Omental fat pad (tissue), 4 donors: ENCODE measurements at places on chromosomes 1 and 21. TPM values are rescaled to one million over a fixed set of nuclear protein-coding genes. Genes with fewer than 3 reads are reported as not detected.
A peak's percentile ranks its signal among the peaks of the same experiment; 100 is the strongest.

DNA sequence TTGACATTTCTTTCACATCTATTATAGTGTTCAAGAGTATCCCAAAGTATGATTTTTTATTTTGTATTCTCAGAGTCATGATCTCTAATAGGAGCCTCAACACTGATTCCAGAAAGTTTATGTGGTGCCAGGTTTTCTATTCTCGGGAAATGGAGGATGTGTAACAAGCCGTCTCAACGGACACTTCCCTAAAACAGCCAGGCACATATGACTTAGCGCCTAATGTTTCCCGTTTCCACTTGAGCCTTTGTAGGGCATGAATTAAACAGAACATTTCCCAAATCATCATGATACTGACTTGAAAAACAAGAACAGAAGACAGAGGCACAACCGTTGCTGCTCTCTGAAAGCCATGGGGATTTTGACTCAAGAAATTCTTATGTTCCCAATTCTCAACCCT is 8.0 kb downstream of the CYYR1 start:
- DNase-seq, result no peak

- no peak for DNase-seq
Measured at GRCh38 chr1:31345635-31346034, 27.2 kb downstream of the FABP3 start.

GRCh38 chr1:84303314-84303830 is 1.9 kb downstream of the SAMD13 start:
- DNase-seq, result no peak

GRCh38 chr1:161117759-161118581 is at the start of the genes NIT1 and PFDN2:
Gene NIT1, plus strand, starts transcription at chr1:161118105. Its CDS starts 72 bp downstream, at chr1:161118177.
Gene PFDN2, minus strand, starts transcription at chr1:161118037. Its CDS starts 11 bp downstream, at chr1:161118026.
- peak; percentile 69 for DNase-seq

- DNase-seq, result no peak
Measured at GRCh38 chr1:53543778-53544695, 84.8 kb downstream of the DMRTB1 start.

DNA sequence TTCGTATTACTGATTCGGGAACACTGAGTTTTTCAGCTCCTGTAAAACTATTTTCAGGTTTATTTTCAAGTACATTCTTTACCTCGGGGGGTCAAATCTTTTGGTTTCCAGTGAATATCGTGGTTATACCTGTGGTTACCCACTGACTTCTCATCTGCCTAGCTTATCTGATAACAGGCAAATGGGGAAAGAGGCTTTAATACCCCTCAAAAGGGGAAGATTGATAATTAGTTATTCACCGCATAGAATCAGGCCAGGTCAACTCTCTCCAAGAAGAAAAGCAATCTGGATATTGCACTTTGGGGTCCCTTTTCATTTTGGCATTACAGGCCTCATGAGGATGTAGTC is 23.0 kb downstream of the RUNX1 start:
- no peak for DNase-seq

GRCh38 chr1:166379447-166379846 is 212.6 kb upstream of the FAM78B start:
- DNase-seq, result no peak

The RAP1A gene
- 66.4 TPM for total RNA-seq

The KIAA1614 gene
- 4.0 TPM for total RNA-seq

DNA sequence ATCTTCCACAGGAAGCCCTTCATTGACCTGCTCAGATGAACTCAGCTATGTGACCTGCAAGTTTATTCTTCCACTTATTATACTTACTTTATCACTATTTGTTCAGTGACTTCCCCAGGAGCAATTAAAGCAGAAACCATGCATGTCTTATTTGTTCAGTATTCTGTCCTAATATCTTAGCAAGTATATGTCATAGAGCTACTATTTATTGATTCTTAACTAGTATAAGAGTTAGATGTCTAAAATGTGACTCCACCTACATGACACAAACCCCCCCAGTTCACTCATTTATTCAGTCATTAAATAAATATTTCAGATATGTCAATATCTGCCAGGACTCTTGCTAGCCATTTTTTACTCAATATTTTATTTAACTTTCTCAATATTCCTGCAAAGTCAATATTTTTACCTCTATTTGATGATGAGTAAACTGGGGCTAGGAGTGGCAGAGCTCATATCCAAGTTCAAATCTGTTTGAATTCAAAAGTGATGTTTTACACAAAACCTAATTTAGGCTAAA is 469.0 kb upstream of the USP24 start:
- DNase-seq, result no peak

GRCh38 chr1:183394435-183394834 is 23.7 kb downstream of the NMNAT2 start:
- no peak for DNase-seq

GRCh38 chr1:77636864-77637263 is 45.6 kb downstream of the ZZZ3 start:
- no peak for DNase-seq

The RYR2 gene
- 2.4 TPM for total RNA-seq

DNA sequence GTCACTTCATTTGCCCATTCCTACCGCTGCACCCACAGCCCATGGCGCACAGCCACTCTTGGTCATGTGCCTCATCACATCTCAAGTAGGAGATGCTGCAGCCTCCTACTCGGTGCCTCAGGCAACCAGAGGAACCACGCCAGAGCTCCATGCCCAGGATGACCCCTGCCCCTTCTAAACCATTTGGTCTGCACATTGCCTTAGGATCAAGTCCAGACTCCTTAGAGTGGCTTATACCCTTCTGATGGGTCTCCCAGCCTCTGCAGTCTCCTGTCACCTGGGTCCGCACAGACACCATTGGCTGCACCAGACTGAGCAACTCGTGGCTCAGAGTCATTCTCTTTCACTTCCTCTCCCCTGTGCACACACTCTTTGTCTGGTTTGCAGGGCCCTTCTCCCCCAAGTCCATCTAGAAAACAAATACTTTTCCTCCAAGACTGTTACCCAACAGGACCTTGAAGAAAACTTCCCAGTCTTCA is 2.2 kb upstream of the ADORA3 start:
- no peak for DNase-seq

The HHAT gene
- total RNA-seq, result 3.4 TPM

DNA sequence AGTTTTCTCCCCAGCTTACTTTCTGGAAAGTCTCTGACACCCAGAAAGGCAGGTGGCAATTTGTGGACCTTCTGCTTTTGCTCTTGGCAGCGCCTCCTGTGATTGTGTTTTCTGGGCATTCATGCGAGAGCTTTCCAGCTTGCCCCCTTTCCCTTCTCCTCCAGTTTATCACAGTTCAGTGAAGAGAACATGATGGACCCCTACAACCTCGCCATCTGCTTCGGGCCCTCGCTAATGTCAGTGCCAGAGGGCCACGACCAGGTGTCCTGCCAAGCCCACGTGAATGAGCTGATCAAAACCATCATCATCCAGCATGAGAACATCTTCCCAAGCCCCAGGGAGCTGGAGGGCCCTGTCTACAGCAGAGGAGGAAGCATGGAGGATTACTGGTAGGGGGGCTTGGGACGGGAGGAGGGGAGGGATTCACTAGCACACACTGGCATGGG is 24.3 kb upstream of the IKBKE start:
- DNase-seq, result no peak

DNA sequence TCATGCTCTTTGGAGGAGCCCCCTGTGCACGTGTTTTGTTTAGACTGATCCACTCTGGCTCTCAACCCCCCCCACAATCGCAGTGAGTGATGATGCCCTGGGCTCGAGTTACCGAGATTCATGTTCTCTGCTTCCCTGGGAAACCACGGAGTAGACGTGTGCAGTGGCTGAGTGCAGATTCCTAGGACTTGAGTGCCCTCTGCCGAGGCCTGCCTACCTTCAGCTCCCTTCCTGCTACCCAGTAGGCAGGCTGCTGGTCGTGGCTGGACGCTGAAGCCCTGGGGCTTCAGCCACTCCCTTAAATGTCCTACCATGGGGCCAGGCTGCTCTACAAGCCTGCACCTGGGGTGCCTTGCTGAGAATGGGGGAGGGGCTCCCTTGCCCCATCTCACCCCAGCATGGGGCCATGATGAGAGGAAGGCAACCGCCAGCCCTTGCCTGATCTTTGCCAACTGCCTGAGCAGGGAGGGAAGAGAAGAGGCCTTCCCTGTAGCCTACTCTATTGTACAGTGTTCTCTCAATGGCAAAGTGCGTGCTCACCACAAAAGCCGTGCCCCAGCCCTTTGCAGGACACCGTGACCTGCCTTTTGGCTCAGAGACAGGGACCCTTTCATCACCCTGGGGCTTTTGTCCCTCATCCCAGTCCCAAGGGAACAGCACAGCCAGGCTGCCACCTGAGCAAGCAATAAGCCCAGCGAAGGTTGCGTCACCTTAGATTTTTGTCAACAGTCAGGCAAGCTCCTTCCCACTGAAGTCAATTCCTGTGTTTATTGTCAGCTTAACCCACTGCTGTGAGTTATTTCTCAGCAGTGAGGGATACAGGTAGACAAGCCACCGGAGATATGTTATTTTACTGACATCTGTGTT is 4.1 kb upstream of the GRIK3 start:
- DNase-seq, result no peak

- DNase-seq, result no peak
Measured at GRCh38 chr1:63747445-63747844, 26.4 kb upstream of the ROR1 start.

The GNG4 gene
- 0.93 TPM for total RNA-seq

The BEST4 gene
- 0.24 TPM for total RNA-seq

DNA sequence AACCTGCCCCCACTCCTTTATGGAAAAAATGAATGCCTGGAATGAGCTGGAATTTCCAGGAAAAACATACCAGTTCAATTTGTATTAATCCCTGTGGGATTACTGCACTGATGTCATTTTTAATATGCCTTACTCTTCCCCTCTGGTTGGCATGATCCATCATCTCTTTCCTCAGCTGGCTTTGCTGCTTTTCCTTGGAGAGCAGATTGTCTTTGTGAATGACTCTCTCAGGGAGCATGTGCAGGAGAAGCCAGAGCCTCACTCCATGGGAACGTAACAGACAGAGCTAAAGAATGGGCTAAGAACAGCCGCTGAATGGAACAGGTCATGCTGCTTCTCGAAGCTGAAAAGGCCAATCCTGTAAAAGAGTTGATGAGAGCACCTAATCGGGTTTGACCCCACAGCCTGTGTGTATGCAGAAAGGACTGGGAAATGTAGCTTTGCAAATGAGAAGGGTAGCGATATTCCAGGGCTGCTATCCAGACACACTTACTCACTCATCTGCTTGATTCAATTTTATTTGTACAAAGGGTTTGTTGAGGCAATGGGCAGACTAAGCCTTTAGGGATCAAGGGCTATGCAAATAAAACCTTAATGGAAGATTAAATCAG is 20.7 kb downstream of the PHC2 start:
- no peak for DNase-seq

- DNase-seq, result no peak
Measured at GRCh38 chr1:183633676-183634343, 1.8 kb downstream of the ARPC5 start.

DNA sequence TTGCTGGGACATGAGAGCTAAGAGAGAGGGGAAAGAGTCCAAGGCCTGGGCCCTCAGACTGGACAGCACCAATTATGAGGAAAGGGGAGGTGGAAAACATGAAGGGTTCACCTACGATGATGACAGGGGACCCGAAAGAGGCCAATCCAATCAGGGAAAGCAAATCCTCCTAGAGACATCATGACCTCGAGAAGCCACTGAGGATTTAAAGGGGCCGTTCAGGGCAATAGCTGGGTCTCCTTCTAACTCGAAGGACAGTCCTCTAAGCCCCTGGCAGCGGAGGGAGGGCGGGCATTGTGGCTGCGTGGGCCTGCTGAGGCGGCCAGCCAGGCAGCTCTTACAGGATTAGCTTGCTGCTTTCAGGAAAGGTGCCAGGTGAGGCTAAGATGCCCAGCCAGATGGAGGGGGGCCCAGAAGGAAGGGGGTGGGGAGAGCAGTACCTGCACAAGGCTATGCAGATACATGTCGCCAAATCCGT is 7.4 kb downstream of the MEF2D start:
- DNase-seq, result no peak

The CLCA2 gene
- total RNA-seq, result 1.0 TPM

The STYXL2 gene
- total RNA-seq, result 0.65 TPM

The PRKCZ gene
- 2.5 TPM for total RNA-seq

DNA sequence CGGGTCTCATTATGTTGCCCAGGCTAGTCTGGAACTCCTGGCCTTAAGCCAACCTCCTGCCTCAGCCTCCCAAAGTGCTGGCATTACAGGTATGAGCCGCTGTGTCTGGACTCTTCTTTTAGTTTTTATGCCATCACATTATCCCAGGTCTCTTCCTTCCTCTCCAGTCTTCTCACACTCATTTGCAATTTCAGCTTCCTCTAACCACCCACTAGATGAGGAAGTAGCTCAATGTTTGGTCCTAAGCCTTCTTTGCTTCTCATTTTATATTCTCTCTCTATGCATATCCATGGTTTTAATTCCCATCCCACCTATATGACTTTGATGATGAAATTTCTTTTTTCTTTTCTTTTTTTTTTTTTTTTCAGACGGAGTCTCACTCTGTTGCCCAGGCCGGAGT is 3.1 kb upstream of the ZBTB8A start:
- no peak for DNase-seq

DNA sequence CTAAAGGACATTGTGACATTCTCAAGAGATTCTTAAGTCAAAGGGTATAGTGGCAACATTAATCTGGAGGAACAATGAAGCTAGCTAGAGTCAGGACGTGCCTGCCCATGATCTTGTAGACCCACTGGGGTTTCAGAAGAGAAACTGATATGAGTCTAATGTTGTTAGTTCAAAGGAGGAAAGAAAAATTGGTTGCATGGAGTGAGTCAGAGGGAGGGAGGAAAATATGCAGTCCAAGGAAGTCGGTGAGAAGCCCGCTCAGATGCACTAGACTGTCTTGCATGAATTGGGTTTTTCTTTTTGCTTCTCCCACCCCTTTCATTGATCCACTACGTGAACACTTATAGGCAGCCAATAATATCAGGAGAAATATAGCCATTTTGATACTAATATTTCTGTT is 53.8 kb upstream of the SYT14 start:
- DNase-seq, result no peak

- no peak for DNase-seq
Measured at GRCh38 chr1:232445361-232446106, 184.4 kb downstream of the SIPA1L2 start.

- no peak for DNase-seq
Measured at GRCh38 chr1:209412036-209412435, 171.5 kb upstream of the CAMK1G start.

DNA sequence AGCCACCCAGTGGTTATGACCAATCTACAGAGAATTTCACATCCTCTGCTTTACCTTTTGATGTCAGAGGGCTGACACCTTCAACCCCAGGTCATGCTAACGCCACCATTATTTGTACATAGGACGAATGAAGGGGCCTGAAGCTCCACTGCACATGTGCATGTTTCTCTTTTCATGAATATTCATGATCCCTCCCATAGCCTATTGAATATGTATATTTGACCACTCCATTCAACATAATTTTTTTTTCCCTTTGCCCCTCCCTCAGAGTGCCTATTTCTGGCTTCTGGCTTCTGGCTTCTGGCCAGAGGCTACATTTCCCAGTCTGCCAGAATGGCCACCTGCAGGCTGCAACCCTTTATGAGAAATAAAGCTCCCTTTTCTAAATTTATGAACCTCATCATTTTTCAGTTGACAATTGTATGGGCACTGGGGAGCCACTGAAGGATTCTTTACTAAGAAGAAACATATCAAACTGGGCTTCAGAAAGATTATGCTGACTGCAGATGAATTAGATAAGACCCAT is 406.7 kb downstream of the SIPA1L2 start:
- no peak for DNase-seq

The CASP9 gene
- total RNA-seq, result 37.7 TPM
